Stimulated activated CD4-positive, alpha-beta T cell treated with anti-CD3 and anti-CD28 coated beads, Interleukin-15, amount 100 ng/mL, for 1 hour (primary cell): ENCODE measurements at places on chromosomes 7 and 10.

- DNase-seq: no peak
Observed at GRCh38 chr10:19628767-19629560, 187.3 kb upstream of the PLXDC2 start.

- no peak for DNase-seq
Observed at GRCh38 chr10:122062831-122063674, 74.1 kb downstream of the TACC2 start.

- DNase-seq: no peak
Observed at GRCh38 chr7:146875981-146876380, 759.4 kb downstream of the CNTNAP2 start.

GRCh38 chr7:132292803-132293202 is 283.5 kb downstream of the PLXNA4 start:
- DNase-seq: no peak

DNA sequence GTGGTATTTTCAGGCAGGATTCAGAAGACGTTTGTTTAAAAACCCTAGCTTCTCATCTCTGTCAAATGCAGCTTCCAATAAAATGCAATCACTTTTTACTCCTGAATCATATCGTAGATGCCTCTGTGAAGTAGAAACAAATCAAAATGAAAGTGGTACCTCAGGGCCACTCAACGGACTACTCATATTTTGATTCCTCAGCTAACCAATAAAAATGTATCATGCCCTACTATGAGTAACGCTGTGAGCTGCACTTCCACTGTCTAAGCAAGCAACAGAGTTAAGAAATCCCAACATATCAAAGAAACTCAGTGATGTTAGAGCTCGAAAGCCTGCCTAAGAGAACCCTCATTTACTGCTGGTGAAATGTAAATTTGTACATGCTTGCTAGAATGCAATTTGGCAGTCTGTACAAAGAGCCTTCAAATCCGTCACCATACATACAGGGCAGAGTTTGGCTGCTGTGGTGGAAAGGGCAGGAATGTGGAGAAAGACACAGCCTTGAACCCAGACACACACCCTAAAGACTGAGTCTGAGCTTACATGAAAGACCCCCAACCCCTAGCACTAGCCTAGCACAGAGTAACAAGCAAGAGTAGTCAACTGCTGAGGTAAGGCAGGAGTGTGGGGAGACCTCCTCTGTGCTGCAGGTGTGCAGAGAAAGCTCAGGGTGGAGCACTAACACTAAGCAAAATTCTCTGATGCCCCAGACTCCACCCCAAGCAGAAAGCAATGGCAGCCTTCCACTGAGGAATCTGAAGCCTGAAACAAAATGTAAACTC is 151.5 kb downstream of the ANK3 start:
- no peak for DNase-seq

DNA sequence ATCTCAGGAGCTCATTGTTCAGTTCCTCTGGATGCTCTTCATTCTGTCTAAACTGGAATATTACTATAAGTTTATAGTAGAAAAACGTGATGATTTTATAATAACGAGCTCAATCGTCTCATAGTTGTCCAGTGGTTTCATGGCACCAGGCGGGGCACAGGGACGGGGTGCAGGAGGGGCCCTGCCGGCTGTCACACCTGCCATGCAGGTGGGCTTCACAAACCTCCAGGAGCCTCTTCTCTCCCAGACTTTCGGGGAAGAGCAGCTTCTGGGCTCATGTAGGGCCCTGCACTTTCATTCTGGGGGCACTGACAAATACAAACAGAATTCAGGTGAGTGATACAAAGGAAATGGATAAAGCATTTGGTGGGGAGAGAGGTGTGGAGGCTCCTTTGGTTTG is 146.9 kb upstream of the KLF6 start:
- no peak for DNase-seq

GRCh38 chr10:12121673-12122072 is 7.8 kb upstream of the SEC61A2 start:
- DNase-seq: no peak

GRCh38 chr7:99109108-99110051 is 34.5 kb downstream of the SMURF1 start:
- no peak for DNase-seq

- DNase-seq: no peak
Observed at GRCh38 chr10:104077247-104077646, 8.4 kb downstream of the COL17A1 start.

- DNase-seq: no peak
Observed at GRCh38 chr7:2487586-2488271, 11.5 kb upstream of the GRIFIN start.
